ENCODE measurements at places on chromosomes 1 and 21.

DNA sequence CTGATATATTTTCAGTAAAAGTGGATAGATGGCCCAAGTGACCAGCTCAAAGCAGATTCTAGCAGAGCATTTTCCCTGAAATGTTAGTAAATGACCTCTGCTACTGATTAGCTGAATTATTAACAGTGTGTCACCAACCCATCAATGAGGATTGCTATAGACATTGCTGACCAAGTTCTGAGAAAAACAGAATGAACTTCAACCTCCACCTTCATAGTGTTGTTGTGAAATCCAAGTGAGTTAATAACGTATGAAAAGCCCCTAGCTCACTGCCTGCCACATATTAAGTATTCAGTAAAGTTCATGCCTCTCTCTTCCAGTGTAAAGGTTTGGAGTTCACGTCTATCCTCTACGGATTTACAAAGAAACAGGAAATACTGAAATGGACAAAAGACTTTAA lies 15.8 kb downstream of the PLPP3 start:
- no peak for DNase-seq
- no peaks in the 10 kb centered on the region for H3K27me3 ChIP-seq
- H3K4me3 ChIP-seq: no peak overlapping the region
- no peaks in the 10 kb centered on the region for H3K36me3 ChIP-seq

GRCh38 chr1:55974714-55975441 lies 604.5 kb downstream of the PLPP3 start:
- no peak overlapping the region for H3K4me3 ChIP-seq
- H3K4me1 ChIP-seq: peaks cover 4% of the 10 kb centered on the region
- H3K36me3 ChIP-seq: no peaks in the 10 kb centered on the region
- H3K27ac ChIP-seq: no peak overlapping the region

- H3K4me3 ChIP-seq: no peak overlapping the region
- no peak overlapping the region for H3K27ac ChIP-seq
- H3K4me1 ChIP-seq: no peaks in the 10 kb centered on the region
- peaks cover 9% of the 10 kb centered on the region for H3K36me3 ChIP-seq
- no peak for DNase-seq
Observed at GRCh38 chr21:25890001-25890400, 155.2 kb downstream of the GABPA start.

DNA sequence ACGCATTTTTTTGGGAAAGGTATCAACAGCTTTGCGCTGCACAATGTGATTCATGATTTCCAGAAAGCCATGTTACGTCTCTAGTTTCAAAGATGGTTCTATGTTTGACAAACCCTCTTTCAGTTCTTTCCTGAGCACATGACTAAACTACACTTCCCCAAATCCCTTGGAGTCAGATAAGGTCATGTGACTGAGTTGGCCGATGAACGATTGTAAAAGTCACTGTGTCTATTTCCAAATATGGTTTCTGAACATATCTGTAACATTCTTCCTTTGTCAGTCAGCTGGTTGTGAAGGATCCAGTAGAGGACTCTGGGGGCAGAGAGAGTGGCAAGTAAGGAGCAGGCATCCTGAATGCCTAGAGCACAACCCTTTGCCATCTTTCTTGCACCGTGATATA lies 35.4 kb downstream of the TMPRSS15 start:
- H3K36me3 ChIP-seq: no peaks in the 10 kb centered on the region
- H3K4me3 ChIP-seq: no peak overlapping the region
- no peak overlapping the region for H3K27ac ChIP-seq
- H3K27me3 ChIP-seq: no peaks in the 10 kb centered on the region
- no peak for DNase-seq
- H3K4me1 ChIP-seq: no peaks in the 10 kb centered on the region

GRCh38 chr1:100219883-100220282 lies 29.8 kb downstream of the DBT start:
- no peak for DNase-seq
- no peak overlapping the region for H3K27ac ChIP-seq
- H3K27me3 ChIP-seq: no peaks in the 10 kb centered on the region
- no peaks in the 10 kb centered on the region for H3K4me1 ChIP-seq
- H3K36me3 ChIP-seq: peaks cover 46% of the 10 kb centered on the region

- no peak overlapping the region for H3K4me3 ChIP-seq
- H3K4me1 ChIP-seq: peaks cover 6% of the 10 kb centered on the region
- no peaks in the 10 kb centered on the region for H3K27me3 ChIP-seq
Observed at GRCh38 chr1:24973315-24973714, 43.2 kb upstream of the RUNX3 start.

DNA sequence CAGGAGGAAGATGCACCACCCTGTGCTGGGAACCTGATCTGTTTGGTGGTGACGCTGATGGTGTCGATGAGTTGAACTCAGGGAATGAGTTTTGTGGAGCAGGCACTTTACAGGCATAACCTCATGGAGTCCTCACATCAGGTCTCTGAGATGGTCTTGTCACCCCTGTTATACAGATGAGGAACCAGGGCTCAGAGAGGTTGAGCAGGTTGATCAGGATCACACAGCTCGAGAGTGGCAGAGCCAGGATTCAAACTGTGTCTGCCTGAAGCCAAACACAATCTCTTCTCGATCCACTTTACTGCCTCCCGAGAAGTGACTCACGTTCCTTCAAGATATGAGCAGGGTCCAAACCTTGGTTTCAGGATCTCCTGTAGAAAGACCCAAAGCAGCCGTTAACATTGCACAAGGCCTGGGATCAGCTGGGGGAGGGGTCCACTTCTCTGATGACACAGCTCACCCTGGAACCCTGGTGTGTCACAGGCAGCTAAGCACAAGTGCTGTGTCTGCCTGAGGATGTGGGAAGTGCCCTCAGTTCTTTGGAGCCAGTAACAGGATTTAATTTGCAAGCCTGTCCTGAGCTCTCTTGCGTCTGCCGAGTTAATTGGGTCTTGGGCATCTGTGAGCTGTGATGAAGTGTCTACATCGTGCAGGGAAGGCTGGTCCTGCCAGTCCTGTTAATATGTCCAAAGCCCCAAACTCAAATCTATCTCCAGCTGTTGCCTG lies 65.4 kb upstream of the STUM start:
- H3K4me3 ChIP-seq: no peak overlapping the region
- no peak for DNase-seq
- no peaks in the 10 kb centered on the region for H3K36me3 ChIP-seq
- no peaks in the 10 kb centered on the region for H3K4me1 ChIP-seq
- no peaks in the 10 kb centered on the region for H3K27me3 ChIP-seq

DNA sequence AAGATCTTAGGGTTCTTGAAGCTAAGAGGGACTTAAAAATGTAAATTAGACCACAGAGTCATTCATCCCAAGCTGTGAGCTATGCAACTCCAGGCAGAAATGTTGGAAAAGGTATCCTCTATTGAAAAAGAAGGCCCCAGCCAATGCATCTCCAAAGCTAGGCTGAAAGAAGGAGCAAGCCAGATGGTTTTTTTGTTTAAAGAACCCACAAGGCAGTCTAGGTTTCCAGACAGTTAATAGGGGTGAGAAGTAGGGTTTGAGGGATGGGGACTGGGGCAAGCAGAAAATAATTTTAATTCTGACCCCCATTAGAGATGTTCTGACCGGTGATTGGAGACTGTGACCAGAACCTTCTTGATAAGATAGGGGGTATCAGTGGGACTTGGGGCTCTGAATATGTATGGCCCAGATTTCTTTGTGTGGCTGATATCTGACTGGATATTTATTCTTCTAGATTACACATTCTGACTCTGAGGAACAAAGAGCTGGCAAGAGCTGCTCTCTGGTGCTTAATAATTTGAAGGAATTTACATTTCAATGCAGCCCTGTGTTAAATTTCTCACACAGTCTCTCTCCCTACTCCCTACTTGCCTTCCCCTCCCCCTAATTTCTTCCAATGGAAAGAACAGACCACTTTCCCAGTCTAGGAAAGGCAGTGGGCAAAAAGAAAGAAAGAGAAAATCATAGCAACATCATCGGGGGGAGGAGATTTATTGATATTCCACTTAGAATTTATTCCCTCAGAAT lies 104.9 kb downstream of the NUF2 start:
- H3K27ac ChIP-seq: no peak overlapping the region
- DNase-seq: no peak
- H3K36me3 ChIP-seq: no peaks in the 10 kb centered on the region
- H3K4me1 ChIP-seq: no peaks in the 10 kb centered on the region
- no peak overlapping the region for H3K4me3 ChIP-seq

DNA sequence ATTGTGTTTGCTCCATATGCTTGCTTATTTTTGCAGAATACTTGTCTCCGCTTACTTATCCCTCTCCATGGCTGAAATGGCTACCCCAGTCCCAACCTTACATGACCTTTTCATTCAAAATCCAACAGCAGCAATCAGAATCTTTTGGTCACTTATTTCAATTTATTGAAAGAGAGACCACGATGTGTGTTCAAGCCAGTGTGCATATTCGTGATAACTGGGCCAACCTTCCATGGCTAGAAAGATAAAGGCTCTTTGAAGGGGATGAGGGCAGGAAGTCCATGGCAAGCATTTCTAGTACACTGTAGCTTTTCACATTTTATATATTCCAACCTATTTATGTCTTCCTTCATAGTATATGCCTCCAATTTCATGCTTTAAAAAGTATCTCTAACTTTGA lies 23.1 kb downstream of the HSD11B1 start:
- DNase-seq: no peak
- no peak overlapping the region for H3K27ac ChIP-seq
- H3K27me3 ChIP-seq: no peaks in the 10 kb centered on the region
- no peak overlapping the region for H3K4me3 ChIP-seq
- no peaks in the 10 kb centered on the region for H3K36me3 ChIP-seq

- H3K4me3 ChIP-seq: no peak overlapping the region
- no peak overlapping the region for H3K27ac ChIP-seq
- no peaks in the 10 kb centered on the region for H3K4me1 ChIP-seq
- no peak for DNase-seq
- H3K27me3 ChIP-seq: no peaks in the 10 kb centered on the region
Observed at GRCh38 chr1:216310776-216311175, 112.5 kb downstream of the USH2A start.

DNA sequence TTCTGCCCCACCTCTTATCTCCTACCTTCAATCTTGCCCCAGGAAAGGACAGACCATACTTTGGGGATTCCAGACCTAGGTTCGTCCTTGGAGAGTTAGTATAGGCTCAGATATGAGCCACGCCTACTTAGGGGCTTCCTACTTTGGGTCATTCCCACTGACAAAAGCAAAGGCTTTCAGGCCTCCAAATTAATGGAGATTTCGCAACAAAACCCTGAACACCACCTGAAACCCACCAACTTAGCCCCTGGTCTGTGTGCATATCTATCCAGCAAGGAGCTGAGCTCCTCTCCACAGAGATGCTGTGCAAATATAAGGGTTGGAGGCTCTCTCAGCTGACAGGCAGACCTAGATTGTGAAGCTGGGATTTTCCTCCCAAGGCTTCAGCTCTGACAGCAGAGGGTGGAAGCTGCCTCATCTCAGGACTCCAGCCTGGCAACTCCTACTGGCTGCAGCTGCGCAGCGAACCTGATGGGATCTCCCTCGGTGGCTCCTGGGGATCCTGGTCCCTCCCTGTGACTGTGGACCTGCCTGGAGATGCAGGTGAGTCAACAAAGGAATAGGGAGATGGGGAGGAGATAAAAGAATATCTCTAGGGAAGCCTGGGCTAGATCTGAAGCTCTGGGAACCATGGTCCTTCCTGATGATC lies 2.1 kb downstream of the MPL start:
- H3K4me1 ChIP-seq: no peaks in the 10 kb centered on the region
- no peak overlapping the region for H3K27ac ChIP-seq
- no peak overlapping the region for H3K4me3 ChIP-seq
- DNase-seq: peak; percentile 28
- H3K36me3 ChIP-seq: no peaks in the 10 kb centered on the region
- H3K27me3 ChIP-seq: no peaks in the 10 kb centered on the region

DNA sequence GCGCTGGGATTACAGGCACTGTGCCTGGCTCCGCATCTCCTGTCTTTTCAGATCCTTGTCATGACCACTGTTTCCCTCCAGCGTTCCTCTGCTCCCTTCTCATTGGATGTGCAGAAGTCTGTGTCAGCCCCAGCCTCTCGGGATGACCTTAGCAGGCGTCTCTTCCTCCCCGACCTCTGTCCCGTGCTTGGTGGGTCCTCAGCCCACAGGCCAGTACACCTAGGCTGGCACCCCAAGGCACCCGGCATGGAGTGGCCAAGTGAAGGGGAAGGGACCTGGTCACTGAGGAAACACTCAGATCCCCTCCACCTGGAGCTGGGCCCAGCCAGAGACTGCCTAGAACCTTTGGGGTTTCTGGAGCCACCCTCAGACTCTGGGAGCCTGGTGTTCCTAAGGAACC lies 2.4 kb upstream of the CLCNKB start:
- no peak for DNase-seq
- H3K36me3 ChIP-seq: no peaks in the 10 kb centered on the region
- H3K27ac ChIP-seq: no peak overlapping the region
- no peak overlapping the region for H3K4me3 ChIP-seq
- no peaks in the 10 kb centered on the region for H3K27me3 ChIP-seq

DNA sequence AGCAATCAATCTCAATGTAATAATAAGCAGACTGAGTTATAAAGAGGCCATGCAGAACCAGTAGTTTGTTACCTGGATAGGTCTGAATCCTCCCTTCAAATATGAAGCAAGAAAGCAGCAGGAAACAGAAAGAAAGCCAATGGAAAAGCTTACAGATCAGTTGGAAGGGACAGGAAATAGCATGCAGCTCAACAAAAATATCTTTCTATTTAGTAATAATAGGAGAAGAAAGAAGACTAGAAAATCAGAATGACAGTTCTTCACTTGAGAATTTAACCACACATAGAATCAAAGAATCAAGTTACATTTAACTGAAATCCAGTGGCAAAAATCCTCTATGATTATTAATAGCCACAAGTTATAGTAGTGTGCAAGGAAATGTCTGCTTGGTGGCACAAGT lies 194.4 kb downstream of the EIF4G3 start:
- no peaks in the 10 kb centered on the region for H3K4me1 ChIP-seq
- no peak overlapping the region for H3K4me3 ChIP-seq
- DNase-seq: no peak
- H3K36me3 ChIP-seq: no peaks in the 10 kb centered on the region

- H3K36me3 ChIP-seq: no peaks in the 10 kb centered on the region
- H3K27ac ChIP-seq: no peak overlapping the region
- no peak for DNase-seq
- H3K4me1 ChIP-seq: no peaks in the 10 kb centered on the region
Observed at GRCh38 chr1:214568328-214568727, 16.9 kb upstream of the PTPN14 start.

DNA sequence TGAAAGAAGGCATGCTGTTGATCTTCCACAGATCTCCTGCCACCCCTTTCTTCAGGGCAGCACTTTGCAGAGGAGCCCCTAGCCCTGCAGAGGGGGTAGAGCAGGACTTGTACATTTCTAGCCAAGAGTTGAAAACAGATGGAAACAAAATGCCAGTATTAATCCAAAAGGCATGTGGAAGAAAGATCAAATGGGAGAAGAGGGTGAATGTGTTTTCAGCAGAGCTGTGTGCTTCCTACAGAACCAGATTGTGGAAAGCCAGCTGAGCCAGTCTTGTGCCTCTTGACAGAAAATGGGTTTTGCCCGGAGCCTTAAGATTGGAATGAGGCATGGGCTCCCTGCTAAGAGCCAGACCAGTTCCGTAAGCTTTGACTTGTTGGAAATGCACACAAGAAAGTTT lies 105.2 kb upstream of the TSPAN2 start:
- no peak overlapping the region for H3K4me3 ChIP-seq
- DNase-seq: no peak
- H3K27me3 ChIP-seq: no peaks in the 10 kb centered on the region
- no peak overlapping the region for H3K27ac ChIP-seq
- H3K4me1 ChIP-seq: no peaks in the 10 kb centered on the region

GRCh38 chr1:13730751-13731482 lies 30.9 kb downstream of the PRDM2 start:
- H3K4me3 ChIP-seq: peak overlapping the region; percentile 2
- DNase-seq: peak; percentile 66
- no peaks in the 10 kb centered on the region for H3K36me3 ChIP-seq
- H3K27me3 ChIP-seq: no peaks in the 10 kb centered on the region
- H3K4me1 ChIP-seq: peaks cover 7% of the 10 kb centered on the region

Measured in upper lobe of right lung (tissue), 1 donor.